CD4-positive, alpha-beta T cell treated with Interleukin-10 for 1 hour (primary cell): ENCODE measurements at places on chromosomes 4 and X.

DNA sequence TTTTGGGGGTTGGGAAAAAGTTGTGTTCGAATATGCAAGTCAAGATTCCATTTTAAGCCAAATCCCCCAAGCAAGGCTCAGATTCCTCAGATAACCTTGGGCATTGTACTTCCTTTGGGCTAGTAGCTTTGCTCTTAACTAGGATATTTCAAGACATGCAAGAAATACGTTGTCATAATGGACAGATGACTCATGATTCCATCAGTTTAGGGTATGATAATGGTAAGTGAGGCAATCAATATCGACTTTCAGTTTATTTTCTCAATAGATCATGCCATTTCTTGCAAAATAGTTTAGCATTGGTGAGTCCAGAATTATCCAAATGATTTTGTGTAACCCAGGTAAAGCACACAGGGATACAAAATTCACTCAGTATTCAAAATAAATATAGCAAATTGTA is 25.4 kb downstream of the CFAP299 start:
- no peak for DNase-seq

DNA sequence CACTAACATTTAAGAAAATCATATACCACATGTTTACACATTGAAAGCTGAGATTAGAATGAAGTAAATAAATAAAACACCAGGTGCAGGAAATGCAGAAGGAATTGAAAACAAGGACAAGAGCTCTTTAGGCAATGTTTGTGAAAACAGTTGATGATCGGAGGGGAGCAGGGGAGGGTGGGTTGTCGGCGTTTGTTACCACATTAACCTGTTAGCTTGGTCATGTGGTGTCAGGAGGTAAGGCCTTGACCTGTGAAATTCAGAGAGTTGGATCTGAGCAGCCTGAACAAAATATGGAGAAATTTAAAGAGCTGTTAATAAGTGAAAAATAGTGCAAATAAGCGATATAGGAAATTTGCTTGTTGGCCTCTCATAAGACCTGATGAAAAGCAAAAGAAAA is 759.9 kb downstream of the PDHA2 start:
- DNase-seq = no peak

GRCh38 chrX:53678667-53679066 is 7.9 kb downstream of the HUWE1 start:
- DNase-seq = peak; percentile 43

DNA sequence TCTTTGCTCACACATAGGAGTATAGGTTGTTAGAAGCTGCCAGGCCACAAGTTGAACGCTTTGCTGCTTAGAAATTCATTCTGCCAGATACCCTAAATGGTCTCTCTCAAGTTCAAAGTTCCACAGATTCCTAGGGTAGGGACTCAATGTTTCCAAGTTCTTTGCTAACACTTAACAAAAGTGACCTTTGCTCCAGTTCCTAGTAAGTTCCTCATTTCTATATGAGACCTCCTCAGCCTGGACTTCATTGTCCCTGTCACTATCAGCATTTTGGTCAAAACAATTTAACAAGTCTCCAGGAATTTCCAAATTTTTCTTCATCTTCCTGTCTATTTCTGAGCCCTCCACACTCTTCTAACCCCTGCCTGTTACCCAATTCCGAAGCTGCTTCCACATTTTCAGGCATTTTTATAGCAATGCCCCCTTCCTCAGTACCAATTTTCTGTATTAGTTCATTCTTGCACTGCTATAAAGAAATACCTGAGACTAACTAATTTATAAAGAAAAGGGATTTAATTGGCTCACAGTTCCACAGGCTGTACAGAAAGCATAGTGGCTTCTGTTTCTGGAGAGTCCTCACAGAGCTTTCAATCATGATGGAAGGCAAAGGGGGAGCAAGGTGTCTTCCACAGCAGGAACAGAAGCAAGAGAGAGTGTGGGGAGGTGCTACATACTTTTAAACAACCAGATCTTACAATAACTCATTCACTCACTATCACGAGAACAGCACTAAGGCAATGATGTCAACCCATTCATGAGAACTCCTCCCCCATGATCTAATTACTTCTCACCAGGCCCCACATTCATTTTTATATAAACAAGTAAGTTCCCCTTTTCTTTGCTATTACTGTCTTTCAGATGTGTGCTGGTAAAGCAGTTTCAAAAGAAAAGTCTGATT is 11.5 kb upstream of the TLR1 start:
- no peak for DNase-seq

DNA sequence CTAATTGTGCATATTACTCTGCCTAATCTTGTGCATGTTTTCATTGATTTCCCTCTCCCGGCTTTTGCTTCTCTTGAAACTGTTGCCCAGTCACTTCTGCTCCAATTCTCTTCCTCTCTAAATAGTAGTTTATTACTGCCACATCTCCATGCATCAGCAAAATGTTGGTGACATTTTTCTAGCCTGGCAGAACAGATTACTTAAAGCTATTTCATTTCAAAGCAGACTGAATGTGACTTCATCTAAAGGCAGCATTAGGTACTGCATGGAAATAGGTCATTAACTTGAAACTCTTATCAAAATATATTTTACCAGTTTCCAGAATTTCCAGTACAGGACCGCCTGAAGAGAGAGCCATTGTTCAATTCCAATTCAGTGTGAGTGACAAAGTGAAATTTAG is 52.4 kb downstream of the HPGDS start:
- no peak for DNase-seq

- no peak for DNase-seq
Observed at GRCh38 chr4:73583666-73584065, 36.6 kb downstream of the RASSF6 start.

- DNase-seq = no peak
Observed at GRCh38 chrX:27890611-27891010, 82.8 kb downstream of the MAGEB10 start.

DNA sequence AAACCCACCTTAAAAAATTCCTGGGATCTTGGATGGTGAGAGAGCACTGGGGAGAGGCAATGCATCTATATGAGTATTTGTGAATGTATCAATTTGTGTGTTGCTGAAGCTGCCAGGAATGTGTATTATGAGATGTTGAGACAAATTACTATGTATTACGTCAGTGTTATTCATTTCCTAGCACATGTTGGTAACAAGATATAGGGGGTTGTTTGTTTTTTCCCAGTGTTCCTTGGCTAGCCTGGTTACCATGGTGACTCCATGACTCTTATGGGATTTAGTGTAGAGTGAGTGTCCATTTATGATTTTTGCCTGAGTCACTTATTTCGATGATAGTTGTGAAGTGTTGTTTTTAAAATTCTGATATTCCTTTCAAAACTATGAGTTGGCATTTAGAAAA is 65.6 kb downstream of the RAB40A start:
- DNase-seq = no peak

GRCh38 chr4:80615099-80615498 is 279.6 kb downstream of the CFAP299 start:
- DNase-seq = no peak

DNA sequence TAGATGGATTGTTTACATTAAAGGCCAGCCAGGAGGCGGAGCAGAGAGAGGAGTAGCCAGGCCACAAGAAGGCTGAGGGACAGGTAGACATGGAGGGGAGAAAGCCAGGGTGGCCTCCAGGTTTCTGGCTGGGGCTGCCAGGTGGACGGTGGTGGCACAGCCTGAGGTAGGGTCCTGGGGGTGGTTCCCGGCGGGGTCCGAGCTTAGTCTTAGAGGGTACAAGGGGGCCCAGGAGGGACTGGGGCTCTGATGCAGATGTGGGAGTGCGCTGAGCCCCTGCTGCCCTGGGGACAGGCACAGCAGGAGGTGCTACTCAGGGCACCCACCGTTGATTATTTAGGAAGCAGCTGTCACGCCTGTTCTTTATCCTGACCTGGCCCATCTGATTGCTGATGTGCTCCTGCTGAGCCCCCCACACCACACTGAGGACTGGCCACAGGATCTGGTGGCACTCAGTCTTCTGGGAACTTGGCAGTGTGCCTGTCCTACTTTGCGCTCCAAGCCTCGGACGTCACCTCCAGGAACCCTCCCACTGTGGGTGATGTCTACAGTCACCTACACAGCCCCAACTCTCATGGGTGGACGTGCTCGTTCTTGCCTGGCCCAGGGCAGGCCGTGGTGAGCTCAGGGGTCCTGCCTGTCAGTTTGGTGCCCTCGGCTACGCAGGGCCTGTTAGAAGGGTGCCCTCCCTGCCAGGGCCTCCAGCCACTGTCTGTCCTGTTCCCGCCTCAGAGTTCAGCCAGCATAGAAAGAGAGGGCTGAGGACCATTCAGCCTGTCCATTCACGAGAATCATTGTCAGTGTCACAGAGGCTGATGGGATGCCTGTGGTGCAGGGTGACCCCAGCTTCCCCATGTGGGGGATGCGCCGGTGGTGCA is 12.0 kb downstream of the WFS1 start:
- no peak for DNase-seq

DNA sequence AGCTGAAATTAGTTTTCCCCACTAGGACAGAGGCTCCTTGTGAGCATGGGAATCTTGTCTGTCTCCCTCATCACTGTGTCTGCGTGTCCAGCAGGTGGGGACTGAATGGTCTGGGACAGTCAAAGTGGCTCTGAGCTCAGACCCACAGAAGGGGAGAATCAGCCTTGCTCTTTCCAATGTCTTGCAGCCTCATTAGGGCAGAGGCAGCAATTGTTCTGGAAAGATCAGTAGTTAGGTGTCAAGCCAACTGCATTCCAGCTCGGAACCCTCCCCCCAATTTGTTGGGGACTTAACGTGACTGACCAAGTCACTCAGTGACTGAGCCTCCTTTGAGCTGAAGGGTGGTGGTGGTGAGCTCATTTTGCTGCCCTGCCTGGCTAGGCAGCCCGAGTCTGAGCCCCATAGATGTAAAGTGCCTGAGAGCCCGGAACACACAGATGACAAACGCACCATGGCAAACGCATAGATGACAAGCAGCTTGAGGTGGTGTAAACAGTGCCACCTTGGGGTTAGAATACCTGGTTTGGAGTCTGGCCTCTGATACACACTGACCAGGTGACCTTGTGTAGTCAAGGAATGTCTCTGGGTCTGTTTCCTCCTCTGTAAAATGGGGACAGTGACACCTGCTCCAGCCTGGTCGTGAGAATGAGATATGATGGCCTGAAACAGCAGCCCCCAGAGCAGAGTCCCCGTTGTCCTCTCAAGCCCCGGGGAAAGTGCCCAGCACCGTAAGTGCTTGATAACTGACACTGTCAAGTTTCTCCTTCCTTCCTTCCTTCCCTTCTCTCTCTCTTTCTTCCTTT is 2.7 kb upstream of the SORCS2 start:
- DNase-seq = no peak

DNA sequence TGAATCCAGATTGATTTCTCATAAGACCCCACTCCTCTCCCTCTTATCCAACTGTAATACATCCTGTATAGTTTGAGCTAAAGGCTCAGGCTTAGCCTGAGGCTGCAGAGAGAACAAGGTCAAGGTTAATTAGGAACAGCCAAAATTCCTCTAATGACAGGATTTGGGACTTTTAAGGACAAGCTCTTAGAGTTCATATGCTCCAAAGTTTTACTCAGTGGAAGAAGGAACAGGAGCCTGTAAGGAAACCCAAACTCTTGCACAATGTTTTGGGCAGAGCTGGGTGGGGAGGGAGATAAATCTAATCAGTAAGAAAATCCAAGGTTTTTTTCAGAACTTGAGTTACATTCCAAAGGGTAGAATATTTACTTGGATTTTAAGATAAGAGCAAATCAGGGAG is 238.8 kb downstream of the QDPR start:
- no peak for DNase-seq

GRCh38 chrX:15838017-15838416 is 16.6 kb downstream of the AP1S2 start:
- peak; percentile 26 for DNase-seq

DNA sequence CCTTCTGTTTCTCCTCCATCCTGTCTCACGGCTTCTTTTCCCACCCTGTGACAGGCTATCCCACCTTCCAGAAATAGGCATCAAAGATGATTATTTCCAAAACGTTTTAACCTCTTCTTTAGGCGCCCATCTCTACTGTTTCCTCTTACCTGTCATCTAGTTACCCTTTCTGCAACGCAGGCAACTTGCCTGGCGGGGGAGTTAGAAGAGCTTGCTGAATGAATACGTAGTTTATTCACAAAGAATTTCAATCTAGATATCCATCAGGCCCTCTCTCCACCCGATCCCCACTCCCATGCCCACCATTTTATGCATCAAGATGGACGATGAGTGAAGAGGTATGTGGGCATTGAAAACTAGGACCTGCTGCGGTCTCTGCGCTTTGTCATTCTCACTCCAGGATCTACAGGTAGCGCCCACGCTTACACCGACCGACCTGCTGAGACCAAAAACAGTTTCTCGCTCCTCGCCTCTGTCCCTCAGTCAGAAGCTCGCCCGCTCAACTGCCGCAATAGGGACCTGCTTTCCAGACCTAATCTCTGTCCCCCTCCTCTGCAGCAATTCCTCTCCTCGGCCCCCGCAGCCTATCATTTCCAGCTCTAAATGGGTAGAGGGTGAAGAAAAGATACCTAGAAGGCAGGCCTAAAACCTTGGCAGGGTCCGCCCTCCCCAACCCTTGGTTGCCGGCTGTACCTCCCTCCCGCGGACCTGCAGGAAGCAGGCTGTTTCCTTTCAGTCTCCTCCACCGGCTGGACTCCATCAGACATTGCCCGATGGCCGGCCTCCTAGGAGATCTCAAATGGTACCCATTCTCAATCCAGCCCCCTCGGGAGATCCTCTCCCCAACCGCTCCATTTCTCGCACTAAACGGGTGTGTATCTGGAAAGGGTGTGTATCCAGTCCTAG is 624 bp downstream of the BEX5 start:
- peak; percentile 27 for DNase-seq

DNA sequence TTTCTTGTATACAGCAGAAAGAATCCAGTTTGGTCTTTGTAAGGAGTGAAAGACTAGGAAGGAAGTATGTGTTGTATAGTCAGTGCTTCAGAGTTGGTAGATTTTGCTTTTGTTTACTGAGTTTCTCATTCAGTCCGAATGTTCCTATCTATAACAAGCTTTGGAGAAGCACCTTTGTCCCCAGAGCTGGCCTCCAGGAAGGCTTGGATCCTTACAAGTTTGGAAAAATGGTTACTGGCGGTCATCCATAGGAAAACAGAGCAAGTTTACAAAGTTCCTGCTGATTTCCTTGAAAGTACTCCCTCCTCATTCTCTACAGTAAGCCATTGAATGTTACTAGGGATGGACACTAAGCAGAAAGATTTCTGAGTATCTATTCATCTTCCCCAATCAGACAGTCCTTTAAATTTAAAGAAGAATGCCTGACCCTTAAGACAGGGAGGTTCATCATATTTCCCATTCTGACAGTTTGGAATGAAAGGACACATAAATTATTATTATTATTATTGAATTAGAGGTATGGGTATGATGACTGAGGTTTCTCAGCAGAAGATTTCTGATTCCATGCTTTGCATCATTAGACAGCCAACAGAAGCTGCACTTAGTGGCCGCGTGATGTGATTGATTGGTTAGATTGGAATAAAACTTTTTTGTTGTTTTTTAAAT is 35.8 kb downstream of the FAT4 start:
- DNase-seq = no peak
